ENCODE measurements at places on chromosomes 1 and 21.

- DNase-seq = no peak
Observed at GRCh38 chr1:74436078-74436477, 76.3 kb downstream of the LRRC53 start.

DNA sequence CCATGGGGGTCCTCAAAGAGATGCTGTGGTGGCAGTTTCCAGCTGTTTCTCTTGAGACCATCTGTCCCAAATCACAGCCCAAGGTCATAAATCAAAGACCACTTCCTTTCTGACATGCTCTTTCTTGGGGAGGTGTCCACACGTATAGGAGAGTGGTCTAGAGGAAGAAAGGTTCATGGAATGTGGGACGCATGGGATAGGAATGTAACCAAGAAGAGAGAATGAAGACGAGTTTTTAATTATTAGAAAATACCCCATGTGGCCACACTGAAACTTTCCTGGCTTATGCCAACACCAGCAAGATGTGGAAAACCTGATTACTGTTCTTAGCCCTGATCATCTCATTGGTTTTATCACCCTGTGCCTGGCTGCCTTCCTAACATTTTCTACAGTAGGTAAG, 124.2 kb upstream of the IFFO2 start:
- DNase-seq = no peak

DNA sequence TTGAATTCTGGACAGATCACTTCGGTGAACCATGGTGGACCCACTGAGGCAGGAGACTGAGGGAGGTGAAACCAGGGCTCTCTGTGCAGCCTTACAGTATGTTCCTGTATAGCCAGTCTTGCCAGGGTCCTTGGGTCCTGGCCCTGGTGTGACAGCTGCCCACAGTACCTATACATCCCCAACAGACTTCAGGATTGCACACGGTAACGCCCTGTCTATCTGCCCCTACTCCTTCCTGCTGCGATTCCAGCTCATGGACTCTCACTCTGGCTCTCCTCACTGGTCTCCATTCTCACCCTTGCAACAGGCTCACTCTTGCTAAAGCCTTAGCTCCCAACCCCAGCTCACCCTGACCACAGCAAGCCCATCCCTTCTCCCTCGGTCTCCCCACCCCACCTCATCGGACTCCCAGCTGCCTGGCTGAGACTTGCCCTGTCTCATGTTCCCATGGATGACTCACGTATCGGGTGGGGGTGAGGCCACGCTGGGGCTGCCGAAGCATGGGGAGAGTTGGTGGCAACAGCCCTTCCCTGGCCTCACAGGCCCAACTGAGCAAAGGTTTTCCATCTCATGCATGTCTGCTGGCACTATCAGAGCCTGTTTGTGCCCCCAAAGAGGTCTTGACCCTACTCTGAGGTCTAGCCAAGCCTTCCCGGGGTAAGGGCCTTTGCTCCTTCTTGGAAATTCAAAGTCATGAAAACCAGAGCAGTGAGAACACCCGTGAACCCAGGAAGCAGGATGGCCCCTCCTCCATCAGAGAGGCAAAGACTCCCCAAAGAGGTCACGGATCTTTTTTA, 7.1 kb downstream of the PHLDA3 start:
- peak; percentile 71 for DNase-seq

DNA sequence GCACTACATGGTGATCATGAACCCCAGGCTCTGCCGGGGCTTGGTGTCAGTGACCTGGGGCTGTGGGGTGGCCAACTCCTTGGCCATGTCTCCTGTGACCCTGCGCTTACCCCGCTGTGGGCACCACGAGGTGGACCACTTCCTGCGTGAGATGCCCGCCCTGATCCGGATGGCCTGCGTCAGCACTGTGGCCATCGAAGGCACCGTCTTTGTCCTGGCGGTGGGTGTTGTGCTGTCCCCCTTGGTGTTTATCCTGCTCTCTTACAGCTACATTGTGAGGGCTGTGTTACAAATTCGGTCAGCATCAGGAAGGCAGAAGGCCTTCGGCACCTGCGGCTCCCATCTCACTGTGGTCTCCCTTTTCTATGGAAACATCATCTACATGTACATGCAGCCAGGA, 589 bp downstream of the OR2W3 start:
- DNase-seq = no peak

GRCh38 chr1:246104927-246105326, 402.2 kb downstream of the SMYD3 start:
- DNase-seq = peak; percentile 52

DNA sequence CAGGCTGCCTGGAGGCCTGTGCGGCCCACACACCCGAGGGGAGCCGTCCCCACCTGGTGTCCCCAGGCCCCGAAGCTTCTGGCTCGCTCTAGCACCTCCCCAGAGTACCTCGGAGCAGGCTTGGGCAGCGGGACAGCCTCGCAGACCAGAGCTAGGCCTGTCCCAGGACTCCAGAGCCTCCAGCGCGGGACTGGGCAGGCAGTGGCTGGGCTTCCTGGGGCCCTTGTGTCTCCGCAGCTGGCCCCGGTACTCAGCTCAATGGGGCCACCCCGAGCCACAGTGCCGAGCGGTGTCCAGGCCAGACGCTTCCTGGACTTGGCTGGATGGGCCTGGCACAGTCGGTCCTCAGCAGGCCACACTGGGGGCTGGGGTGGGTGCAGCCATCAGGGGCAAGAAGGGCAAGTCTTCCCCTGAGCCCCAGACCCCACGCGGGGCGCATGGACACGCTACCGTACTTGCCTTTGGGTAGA, 4.9 kb downstream of the SCNN1D start:
- DNase-seq = no peak

- DNase-seq = peak; percentile 30
Observed at GRCh38 chr21:18369115-18369514, 34.5 kb downstream of the TMPRSS15 start.

DNA sequence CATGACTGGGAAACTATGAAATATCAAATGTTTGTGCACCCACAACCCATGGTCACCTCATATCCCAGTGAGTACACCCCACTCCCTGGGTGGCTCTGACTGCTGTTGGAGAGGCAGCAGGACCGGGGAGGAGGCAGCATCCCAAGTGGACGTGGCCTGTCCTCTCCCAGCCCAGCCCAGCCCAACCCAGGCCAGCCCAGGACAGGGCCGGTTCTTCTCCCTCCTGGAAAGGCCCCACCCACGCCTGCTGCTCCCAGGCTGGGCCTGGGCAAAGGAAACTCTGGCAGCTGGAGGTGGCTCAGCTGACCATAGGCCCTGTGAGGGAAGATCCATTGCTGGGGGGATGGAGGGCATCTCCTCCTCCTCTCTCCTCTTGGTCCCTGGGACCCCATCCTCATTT, 19.1 kb downstream of the MATN1 start:
- DNase-seq = no peak

Measured in NB4 (cell line).